Cerebellar nuclear complex (tissue), 1 donor: ENCODE measurements at places on chromosomes 5 and 9.
A peak's percentile ranks its signal among the peaks of the same experiment; 100 is the strongest.

DNA sequence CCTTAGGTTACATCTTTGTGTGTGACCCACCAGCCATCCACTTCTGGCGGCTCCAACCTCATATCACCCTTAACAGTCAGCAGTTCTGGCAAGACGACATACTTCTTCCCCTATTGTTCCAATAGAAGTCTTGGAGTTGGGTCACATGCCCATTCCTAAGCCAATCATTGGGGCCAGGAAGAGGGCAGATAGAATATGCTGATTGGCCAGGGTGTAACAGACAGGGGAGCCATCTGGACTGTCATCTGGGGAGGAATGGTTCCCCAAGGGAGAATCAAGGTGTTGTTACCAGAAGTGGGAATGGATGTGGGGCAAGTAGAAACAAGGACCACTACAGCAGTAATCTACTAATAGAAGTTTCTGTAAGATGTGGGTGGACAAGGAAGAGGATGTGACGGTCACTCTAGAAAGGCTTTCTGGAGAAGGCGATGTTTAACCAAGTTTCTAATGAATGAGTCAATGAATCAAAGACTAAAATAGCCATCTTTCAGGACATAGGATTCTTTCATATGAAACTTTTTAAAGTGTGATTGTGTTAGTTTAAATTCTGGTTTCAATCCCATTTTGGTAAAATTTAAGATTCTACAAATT, 200.4 kb downstream of the ARHGAP26 start:
- DNase-seq, result no peak

- DNase-seq, result no peak
Observed at GRCh38 chr5:36177715-36178523, 26.0 kb downstream of the SKP2 start.

- no peak for DNase-seq
Observed at GRCh38 chr9:131271506-131271931, 4.8 kb downstream of the FAM78A start.

- DNase-seq, result no peak
Observed at GRCh38 chr9:93588641-93589609, 12.5 kb downstream of the PHF2 start.

GRCh38 chr9:35972093-35972492, 14.1 kb upstream of the OR2S2 start:
- DNase-seq, result no peak

DNA sequence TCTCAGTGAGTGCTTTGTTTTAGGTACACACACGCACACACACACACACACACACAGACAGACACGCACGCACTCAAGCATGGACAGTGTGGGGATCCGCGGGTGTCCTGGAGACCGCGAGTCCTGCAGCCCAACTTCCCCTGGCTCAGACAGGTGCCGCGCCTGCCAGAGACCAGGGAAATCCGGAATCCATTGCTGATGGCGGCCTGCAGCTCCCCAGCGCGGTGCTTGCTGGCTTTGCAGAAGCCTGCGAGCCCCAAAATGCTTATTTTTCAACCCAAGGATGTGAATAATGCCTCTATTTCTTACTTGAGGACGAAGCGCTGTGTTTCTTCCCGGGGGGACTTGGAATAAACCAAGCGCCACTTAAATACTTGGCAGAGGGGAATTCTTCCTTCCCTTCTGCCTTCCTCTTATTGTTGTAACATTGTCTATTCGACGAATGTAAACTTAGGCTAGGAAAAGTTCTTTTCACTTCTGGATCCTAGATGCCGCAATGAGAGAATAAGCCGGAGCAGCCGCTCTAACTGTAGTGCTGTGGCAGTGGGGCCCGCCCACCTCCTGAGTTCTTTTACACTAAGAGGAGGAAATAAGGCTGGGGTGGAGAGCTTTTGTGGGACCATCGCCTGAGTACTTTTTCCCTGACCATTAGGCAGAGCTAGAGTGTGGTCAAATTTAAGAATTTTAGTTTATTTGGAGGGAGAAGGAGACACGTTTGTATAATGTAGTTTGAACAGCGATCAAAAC, 802 bp downstream of the ITGA2 start:
- DNase-seq, result no peak

DNA sequence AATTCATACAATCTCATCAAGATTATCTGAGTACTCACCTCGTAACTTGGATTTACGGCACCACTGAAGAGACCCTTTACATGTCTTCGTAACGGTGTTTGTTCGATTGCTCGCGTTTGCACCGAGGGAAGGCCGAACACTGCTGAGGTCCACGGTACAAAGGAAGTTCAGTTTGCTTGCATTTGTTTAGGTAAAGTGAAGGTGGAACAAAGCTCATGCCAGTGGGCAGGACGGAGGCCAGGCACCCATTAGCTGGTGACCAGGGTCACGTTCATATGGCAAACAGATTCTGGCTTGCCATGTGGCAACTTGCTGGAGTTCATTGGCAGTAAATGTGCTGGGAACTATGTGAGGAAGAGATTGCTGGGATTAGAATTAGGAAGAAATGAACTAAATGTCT, 164.8 kb downstream of the MACROH2A1 start:
- DNase-seq, result no peak

GRCh38 chr5:59786334-59786805, 107.2 kb downstream of the PDE4D start:
- DNase-seq, result no peak

GRCh38 chr5:149424371-149425315, 45.6 kb upstream of the IL17B start:
- DNase-seq, result no peak

GRCh38 chr9:69976152-69976551, 67.5 kb upstream of the MAMDC2 start:
- no peak for DNase-seq

DNA sequence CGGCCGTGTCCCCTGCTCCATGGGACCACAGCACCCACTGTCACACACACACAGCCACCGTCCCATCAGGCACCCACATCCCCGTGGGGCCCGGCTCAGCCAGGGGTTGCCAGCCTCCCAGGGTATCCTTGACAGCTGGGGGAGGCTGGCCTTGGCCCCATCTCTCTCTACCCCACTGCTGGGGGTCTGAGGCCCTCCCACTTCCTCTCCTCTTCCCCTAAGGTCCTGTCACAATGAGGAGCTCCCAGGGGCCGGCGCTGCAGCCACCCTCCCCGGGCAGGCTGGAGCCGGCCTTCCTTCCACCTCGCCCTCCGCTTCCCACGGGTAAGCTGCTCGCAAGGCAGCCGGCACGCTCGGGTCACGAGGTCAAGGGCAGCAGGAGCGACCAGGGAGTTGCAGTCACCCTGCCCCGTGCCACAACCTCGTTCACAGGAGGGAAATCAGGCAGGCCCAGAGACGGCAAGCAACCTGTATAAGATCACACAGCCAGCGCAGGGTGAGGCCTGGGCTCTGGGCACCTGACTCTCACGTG, 38.6 kb upstream of the NOTCH1 start:
- DNase-seq, result no peak

- DNase-seq, result no peak
Observed at GRCh38 chr9:136865768-136866103, 372 bp downstream of the EDF1 start.

- no peak for DNase-seq
Observed at GRCh38 chr9:129458663-129459546, 162.0 kb downstream of the C9orf50 start.

DNA sequence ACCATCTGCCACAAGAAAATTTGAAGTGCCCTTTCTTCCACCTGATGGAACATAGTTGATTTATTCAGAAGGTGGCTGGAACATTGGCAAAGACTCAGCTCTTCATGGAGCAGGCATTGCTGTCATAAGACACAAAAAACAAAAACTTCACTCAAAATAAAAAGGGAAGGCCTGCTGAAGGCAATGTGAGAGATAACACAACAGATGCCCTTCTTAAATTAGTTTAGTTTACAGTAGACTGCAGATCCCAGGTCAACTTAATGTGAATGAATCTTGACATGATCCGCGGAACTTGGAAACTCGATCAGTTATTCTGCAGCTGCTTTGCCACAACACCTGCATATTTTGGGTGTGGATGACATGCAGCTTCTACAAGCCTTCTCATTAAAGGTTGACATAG, 159.8 kb upstream of the PLCXD3 start:
- no peak for DNase-seq

- no peak for DNase-seq
Observed at GRCh38 chr5:150068472-150068871, 17.9 kb downstream of the CSF1R start.

DNA sequence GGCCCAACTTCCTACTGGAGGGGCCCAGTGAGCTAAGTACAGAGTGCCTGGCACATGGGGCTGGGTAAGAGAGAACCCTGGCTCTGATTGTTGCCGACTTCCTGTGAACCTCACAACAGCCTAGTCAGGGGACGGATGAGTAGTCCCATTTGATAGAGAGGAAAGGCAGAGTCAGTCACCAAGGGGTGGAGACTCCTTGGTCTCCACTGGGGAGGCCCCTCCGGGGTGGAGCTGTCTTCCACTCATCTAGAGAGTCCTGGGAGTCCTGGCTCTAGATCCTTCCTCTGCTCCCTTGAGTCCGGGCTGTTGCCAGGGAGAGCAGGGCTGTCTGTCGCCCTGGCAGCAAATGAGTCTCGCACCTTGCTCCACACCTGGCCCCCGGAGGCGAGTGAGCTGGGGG, 8.0 kb downstream of the GRK6 start:
- no peak for DNase-seq

DNA sequence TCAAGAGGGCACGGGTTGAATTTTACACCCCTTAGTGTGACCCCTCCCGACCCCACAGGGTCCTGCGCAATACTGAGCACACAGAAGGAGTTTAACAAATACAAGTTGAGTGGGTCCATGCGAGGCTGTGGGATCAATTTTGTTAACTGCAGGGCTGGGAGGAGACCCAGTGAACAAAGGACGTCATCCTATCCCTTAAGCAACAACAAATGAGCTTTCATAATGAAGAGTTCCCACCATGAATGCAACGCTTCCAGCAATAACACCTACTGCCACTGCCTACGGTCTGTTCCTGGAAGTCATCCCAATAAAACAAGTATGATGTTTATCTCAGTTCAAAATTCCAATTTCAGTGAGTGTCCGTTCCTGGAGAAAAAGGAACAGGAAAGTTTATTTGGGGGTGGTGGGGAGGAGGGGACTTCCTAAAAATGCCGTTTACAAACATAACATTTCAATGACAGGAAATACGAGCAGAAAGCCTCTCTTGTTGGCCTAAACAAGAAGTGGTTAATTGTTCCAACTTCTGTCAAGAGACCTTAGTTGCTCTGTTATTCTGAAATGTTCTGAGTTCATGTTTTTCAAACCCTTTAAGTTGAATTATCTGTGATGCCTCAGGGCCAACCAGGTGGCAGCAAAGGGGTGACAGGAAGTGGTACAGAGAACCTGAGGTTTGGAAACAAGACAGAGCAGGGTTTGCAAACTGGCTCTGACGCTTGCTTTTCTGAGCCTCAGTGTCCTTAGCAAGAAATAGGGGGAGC, 65.8 kb upstream of the PLPP6 start:
- DNase-seq, result no peak

- no peak for DNase-seq
Observed at GRCh38 chr5:132470596-132470995, 20.0 kb downstream of the IRF1 start.

DNA sequence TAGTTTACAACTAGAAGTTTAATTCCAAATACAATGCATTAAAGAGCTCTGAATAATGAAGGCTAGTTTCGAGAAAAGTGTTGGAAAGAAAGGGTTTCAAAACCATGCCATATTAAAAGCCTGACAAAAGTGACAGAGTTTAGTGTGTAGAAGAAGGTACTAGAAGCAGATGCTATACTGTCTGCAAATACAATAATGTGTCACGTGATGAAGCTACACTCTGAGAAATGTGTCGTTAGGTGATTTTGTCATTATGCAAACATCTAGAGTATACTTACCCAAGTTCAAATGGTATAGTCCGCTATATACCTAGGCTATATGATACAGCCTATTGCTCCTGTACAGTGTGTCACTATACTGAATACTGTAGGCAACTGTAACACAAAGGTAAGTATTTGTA, 494.1 kb downstream of the TLE1 start:
- no peak for DNase-seq

GRCh38 chr9:34169125-34169524, 9.7 kb upstream of the UBAP1 start:
- no peak for DNase-seq

DNA sequence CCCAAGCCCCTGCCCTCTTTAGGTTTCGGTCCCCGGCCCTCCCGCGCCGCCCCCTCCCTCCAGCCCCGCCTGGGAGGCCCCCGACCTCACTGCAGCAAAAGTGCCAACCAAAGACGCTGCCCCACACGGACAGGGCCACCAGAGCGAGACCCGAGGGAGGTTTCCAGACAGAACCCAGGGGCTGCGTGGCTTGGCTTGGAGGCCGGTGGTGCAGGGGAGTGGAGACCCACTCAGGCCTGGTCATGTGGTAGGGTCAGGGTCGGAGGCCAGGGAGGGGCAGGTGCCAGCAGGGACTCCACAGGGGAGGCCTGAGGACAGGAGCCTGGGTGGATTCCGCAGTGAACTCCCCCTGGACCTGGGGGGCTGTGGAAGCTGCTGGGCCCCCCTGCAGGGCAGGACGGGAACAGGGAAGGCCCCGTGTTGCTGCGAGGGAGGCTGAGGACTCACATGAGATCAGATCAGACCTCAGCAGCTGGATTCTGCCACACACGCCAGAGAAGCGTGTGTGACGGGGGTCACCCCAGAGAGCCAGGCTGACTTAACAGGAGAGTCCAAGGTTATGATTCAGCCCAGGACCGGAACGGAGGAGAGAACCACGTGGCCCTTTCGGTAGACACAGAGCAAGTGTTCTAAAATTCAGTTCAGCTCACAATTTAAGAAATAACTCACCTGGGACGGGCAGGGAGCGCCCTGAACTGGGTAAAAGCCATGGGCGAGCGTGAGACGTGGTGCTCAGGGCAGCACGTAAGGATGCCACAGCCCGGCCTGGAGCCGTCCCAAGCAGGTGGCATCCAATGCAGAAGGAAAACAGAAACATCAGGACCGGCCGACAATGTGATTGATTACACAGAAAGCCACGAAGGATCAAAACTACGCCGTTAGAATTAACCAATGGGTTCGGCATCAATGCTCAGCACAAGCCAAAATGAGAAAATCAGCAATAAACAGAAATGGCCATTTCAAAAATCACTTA, 38.9 kb downstream of the EXD3 start:
- DNase-seq, result no peak

- DNase-seq, result peak; percentile 34
Observed at GRCh38 chr5:132008961-132009680, 2.3 kb downstream of the ACSL6 start.

- DNase-seq, result no peak
Observed at GRCh38 chr5:40689438-40689837, 9.7 kb downstream of the PTGER4 start.
